ENCODE measurements at places on chromosomes 2 and 18. TPM values are rescaled to one million over a fixed set of nuclear protein-coding genes. Genes with fewer than 3 reads are reported as not detected.

- DNase-seq = no peak
Observed at GRCh38 chr2:240925191-240925567, 19.0 kb downstream of the CROCC2 start.

TLX2 gene
- 0.17 TPM for total RNA-seq

REG3A gene
- total RNA-seq = not detected

DNA sequence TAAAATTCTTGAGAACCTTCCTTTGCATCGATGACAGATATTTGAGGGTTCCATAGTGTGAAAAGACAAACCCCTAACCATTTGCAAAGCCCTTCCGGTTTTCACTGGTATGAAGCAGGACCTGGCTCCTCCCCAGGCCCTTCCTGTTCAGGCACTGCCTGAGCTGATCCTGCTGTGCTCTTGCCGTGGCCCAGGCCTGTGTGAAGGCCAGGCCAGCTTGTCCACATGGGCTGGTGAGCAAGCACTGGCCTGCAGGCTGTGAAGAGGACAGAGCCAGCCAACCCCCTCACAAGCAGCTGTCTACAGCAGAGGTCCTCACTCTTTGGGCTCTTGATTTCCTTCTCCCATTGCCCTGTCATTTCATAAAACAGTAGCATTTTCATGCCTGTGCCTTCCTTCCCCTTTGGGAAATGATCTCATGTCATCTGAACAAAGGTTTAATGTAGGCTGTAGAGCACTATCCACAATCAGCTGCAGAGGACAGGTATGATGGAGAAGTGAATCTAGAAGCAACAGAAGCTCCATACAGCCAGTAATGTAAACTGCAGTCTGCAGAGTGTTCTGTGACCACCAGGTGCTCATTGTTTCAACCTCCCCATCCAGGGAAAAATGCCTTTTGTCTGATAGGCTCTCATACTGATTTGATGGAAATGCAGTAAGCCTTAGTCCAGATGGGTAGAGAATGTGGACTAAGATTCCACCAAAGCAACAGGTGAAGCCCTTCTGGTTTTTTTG is 19.8 kb downstream of the MPHOSPH10 start:
- DNase-seq = no peak

- DNase-seq = no peak
Observed at GRCh38 chr2:205496370-205496769, 185.9 kb upstream of the NRP2 start.

- DNase-seq = no peak
Observed at GRCh38 chr2:160111951-160112798, 49.8 kb upstream of the PLA2R1 start.

DNA sequence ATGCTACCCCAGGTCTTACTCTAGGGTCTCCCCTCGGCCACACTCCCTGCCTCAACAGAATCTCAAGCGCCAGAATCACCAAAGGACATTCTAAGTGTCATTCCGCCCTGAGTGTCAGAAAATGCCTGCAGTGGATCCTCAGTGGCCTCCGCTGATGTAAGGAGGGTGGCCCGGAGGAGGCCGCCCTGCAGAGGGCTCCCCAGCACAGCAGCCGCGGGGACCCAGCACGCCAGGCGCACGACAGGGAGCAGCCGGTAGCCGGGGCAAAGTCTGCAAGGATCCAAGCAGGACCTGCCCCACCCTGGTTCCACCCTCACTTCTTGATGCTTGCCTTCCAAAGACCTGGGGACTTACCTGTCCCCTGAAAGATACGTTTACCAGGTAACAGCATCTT is 54.2 kb upstream of the ID2 start:
- DNase-seq = no peak

GRCh38 chr2:181300600-181301291 is 156.4 kb upstream of the ITGA4 start:
- DNase-seq = no peak

GRCh38 chr2:105904938-105905337 is 160.2 kb downstream of the NCK2 start:
- no peak for DNase-seq

LHCGR gene
- 0.73 TPM for total RNA-seq

CD8A gene
- 0.39 TPM for total RNA-seq

KHK gene
- total RNA-seq = 20.5 TPM

PCARE gene
- not detected for total RNA-seq

GRCh38 chr18:3053081-3053480 is 40.1 kb upstream of the LPIN2 start:
- DNase-seq = no peak

SLC38A11 gene
- not detected for total RNA-seq

- no peak for DNase-seq
Observed at GRCh38 chr2:38417745-38418689, 40.9 kb upstream of the ATL2 start.

DNA sequence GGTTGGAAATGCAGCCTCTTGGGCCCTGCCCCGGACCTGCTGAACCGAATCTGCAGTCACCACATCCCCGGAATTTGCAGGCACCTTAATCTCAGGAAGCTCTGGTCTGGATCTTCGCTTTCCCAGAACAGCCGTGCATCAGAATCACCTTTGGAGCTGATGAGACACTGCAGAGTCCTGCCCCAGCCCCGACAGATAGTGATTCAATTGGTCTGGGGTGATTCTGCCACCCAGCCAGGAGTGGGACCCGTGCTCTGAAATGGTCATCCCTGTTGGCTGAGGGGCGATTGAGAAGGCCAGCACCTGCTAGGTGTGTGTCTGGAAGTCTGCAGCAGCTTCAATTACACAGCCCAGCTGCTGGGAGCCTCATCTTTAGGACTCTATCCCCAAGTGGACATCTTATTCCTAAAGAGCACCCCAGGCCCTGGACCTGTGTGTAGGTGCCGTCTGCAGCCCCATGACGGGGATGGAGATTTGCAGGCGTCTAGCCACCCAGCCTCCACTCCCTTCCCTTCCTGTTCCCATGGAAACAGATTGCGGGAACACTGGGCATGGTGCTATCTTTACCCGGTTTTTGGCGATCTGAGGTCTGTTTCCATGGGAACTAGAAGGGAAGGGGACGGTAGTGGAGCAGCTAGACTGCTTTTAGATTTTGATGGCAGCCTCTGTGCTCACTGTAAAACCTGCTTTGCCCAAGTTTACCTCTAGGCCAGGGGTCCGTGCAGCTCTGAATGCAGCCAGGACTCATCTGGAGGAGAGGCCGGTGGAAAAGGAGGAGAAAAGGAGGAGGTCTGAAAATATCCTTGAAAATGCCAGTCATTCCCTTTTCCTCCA is 156.1 kb downstream of the LDLRAD4 start:
- DNase-seq = no peak

FAM124B gene
- total RNA-seq = 2.0 TPM

- no peak for DNase-seq
Observed at GRCh38 chr2:221610255-221610654, 38.2 kb upstream of the EPHA4 start.

- no peak for DNase-seq
Observed at GRCh38 chr2:108270768-108271506, 17.8 kb upstream of the SULT1C2 start.

ERICH2 gene
- 2.0 TPM for total RNA-seq

- no peak for DNase-seq
Observed at GRCh38 chr2:101355401-101356054, 31.8 kb downstream of the CREG2 start.

FOXD4L1 gene
- total RNA-seq = not detected

LYPD6B gene
- 2.2 TPM for total RNA-seq

DNA sequence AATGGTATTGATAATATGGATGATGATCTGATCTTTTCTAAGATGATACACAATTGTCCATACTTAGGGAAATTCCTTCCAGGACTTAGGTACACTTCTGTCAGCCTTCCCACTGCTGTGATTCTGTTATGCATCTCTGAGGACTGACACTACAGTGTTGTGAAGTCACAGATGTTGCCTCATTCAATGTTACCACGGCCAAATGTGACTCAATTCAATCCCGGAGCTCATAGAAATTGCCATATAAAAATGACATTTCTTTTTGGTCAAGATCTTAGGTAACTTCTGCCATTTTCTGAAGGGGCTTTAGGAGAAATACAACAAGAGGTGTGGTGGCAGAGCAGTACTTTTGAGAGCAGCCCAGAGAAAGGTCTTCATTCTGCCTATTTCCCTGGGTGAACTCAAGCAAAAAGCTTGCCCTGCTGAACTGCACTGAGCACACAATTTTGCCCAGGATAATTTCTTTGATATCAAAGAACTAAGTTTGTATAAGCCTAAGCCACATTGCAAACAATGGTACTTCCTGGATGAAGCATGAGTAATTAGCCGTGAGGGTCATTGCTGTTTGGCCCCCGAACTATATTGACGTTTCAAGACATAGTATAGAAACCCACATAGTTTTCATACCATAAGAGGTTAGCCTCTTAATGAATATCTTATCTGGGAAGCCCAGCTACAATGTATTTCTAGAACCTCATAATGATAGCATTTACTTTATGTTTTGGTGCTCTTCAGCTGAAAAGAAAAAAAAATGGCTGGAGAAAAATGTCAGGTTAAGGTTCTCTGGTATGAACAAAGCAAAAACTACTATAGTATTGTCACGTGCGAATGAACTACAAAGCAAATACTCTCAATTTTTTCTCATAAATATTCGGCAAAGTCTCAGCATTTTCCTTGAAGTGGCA is 437.4 kb downstream of the MEIS1 start:
- no peak for DNase-seq

GRCh38 chr18:62711781-62712180 is 3.6 kb upstream of the PHLPP1 start:
- DNase-seq = no peak

- DNase-seq = no peak
Observed at GRCh38 chr2:85187069-85187468, 53.9 kb downstream of the TCF7L1 start.

DNA sequence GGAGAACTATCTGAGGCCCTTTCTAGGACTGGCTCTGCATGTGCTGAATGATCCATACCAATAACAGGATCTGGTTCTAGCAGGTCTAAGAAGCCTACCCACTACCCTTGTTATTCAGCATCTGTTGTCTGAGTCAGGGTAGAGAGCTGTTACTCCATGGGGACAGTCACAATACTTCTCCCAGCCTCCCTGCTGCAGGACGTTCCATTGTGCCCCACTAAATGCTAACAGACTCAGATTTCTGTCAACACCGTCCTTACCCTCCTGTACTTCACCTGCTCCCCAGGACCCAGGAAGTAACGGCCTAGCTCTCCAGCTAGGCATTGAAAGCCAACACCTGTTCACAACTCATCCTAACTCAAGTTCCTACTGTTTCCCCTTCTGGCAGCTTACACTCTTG is 719.7 kb upstream of the ID2 start:
- no peak for DNase-seq

DNA sequence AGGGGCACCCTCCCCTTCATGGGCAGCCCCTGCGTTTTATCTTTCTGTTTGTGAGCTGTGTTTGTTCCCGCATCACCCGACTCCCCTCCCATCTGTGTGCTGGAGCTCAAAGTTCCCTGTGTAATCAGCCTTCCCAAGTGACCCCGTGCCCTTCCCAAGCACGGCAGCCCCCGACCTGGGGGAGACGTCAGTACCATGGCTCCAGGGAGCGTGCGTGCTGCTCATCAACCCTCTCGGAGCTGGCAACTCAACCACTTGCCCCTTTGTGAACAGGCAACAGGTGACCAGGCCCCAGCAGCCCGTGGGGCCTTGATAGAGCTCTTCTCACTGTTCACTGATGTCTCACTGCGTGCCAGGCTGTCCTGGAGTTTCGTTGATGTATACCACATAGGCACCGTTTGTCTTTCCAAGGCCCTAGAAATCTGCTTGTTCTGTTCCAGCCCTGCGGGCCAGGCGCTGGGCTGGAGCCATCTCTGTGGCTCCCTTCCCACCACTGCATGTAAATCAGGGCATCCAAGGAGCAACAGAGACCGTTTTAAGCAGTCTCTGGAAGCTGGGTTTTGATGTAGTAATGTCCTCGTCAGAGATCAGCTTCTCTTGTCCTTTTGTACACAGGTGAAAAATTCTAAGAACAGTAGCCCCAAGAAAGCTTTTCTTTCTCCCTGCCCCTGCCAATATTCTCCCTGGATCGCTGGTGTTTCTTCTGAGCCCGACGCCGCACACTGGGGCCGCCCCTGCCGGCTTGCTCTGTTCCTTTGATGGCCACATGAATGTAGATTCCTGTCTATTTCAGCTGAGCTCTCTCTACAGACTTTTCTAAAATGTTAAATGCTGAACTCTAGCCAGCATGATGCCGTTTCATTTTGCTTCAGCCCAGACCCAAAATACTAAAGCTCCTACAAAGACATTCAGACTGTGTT is 107.0 kb upstream of the PTPRM start:
- DNase-seq = no peak

TDRD15 gene
- total RNA-seq = not detected

- no peak for DNase-seq
Observed at GRCh38 chr2:107362993-107363392, 463.7 kb upstream of the RGPD4 start.

DNA sequence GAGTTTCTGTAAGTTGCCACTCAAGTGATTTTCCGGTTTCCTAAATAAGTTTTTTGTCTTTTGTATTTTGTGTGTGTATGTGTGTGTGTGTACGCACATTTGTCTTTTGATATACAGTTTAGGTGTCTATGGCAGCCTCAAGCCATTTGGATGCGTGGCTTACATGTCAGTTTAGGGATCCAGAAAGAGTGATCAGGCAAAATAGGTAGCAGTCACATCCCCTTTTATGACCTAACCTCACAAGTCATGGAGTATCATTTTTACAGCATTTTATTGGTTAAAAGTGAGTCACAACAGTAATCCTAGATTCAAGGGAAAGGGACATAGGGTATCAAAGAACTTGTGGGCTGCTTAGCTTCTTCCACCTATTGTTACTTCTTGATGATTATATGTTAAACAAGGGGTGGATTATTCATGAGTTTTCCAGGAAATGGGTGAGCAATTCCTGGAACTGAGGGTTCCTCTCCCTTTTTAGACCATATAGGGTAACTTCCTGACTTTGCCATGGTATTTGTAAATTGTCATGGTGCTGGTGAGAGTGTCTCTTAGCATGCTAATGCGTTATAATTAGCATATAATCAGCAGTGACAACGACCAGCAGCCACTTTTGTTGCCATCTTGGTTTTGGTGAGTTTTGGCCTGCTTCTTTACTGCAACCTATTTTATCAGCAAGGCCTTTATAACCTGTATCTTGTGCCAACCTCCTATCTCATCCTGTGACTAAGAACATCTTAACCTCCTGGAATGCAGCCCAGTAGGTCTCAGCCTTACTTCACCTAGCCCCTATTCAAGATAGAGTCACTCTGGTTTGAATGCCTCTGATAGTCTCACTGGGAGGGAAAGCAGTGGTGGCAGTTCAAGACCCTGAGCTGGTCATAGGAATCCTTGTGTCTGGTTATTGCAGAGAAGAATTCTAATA is 8.6 kb upstream of the SOCS6 start:
- DNase-seq = no peak

Data from H1 (cell line).